Osteocyte (in vitro differentiated cells): ENCODE measurements at places on chromosomes 1 and 21. TPM values are rescaled to one million over a fixed set of nuclear protein-coding genes. Genes with fewer than 3 reads are reported as not detected.

Gene HSD11B1
- not detected in 2 replicates for total RNA-seq

- DNase-seq, result no peak
Observed at GRCh38 chr1:219000631-219001030, 173.0 kb upstream of the LYPLAL1 start.

DNA sequence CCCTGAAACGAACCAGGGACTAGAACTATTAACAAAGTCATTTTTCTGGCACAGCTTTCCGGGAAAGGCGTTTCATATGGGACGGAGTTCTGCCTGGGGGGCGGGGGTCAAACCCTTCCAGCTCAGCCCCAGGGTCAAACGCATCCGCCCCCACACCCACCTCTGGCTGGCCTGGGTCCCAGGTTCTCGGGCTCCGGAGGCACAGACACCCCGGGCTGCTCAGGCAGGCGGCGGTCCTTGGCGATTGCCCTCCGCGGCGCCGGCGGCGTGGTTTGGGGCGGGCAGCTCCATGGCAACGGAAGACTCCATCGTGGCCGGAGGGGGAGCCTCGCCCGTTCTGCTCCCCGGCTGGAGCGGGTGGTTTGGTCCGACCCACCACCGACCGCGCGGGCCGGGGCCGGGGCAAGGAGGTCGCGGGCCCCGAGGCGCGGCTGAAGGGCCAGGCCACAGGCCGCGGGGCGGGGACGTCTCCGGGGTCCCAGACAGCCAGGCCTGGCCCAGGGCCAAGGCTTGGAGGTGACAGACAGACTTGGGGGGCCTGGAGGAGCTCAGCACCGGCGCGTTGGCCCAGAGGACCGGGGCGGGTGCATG, at the start of gene CFAP74:
Gene CFAP74, minus strand, starts transcription at position 246 of the 591 bp plus-strand sequence. CDS start 12,830 bp downstream, outside the sequence.
- no peak for DNase-seq

Gene CELA3A
- not detected in 2 replicates for total RNA-seq

- DNase-seq, result no peak
Observed at GRCh38 chr1:66446261-66447001, 87.5 kb upstream of the SGIP1 start.

Gene SYT6
- not detected in 2 replicates for total RNA-seq

DNA sequence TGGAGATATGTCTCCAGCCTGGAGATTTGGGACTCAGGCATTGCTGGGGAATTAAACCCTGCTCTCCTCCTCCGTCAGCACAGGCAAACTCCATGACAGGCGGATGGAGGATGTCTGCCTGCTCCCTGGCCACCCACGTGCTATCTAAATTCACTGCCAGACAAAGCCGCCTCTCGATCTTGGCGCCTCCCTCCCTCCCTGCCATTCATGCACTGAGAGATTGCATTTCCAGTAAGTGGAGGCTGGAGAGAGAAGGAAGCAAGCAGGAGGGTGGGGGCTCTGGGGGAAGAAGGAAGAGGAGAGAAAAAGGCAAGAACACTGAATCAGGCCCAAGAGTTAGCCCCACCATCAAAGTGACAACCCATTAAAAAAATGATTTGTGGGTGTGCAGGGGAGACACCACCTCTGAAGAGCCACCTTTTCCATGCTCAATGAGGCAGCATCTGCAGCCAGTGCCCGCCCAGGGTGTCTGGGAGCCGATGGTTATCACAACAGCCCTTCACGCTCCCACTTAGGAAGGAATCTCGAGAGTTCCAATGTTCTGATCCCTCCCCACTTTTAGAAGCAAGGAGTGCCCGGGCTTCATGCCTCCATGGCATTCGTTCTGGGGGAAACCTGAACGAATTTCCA, 183.0 kb downstream of the HIVEP3 start:
- DNase-seq, result no peak

Gene MRPL9
- total RNA-seq, result 67.4 and 73.0 TPM in 2 replicates

DNA sequence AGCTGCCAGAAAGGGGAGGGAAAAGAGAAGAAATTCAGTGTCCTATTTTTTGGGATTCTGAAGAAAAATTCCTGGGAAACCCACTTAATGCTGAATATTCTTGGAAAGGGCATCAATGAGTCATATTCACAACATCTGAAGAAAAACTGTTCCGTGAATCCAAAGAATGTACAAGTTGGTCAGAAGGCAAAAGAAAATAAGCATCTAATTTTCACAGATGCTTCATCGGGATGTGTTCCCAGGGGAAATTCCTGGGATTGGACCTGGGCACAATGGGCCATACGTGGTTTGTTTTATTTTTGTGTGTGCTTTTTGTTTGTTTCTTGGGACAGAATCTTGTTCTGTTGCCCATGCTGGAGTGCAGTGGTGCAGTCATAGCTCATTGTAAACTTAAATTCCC, 112.2 kb downstream of the MAP3K21 start:
- DNase-seq, result no peak

DNA sequence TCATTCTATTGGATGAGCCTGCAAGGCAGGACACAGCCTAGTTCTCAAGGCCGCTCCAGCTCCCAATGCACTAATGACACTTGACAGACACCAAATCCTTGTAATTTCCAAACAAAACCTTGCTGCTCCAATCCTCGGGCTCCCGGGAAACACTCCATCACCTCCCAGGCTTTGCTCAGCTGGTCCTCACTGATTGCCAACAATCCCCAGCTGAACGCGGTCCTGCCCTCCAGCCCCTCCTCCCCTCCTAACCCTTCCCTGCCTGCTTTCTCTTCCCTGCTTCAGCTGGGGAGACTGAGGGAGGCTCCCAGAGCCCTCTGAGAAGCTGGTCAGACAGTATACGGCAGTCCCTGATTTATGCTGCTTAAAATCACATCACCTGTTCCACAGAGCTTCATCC, 114.4 kb upstream of the TNR start:
- no peak for DNase-seq

DNA sequence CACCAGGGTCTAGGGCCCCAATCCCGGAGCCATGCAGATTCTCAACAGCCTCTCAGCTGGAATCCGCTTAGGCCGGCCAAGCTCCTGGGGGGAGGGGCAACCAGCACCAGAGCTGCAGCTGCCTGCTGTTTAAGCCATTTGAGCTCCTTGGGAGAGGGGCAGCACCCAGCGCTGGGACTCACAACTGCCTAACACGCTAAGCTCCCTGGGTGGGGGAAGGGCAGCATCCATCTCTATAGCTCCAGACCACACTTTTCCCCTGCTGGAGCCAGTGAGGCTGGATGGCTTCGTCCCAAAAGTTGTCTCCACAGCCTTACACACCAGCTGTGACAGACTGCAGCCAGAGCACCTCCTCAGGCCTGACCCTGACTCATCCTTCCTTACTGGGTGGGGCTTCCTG, 6.9 kb upstream of the PTGFR start:
- DNase-seq, result no peak

Gene AMPD1
- not detected in 2 replicates for total RNA-seq

DNA sequence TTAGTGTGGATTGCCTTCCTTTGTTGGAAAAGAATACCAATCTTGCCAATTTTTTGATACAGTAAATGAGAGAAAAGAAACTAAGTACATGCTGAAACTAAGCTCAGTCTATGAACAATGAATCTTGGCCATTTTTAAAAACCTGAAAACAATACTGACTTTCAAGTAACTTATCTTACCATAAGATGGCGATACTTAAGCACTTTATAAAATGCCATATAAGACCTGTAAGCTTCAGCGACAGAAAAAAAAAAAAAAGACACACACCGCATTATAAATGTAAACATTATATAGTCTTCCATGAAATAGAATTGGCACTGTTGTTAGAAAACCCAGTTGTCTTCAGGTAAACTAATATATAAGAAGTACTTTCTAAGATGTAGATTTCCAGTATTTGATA, 3.0 kb downstream of the OLFM3 start:
- DNase-seq, result no peak

- DNase-seq, result no peak
Observed at GRCh38 chr1:38153778-38154470, 107.3 kb upstream of the POU3F1 start.

- DNase-seq, result no peak
Observed at GRCh38 chr1:184033711-184034167, 3.8 kb downstream of the COLGALT2 start.

GRCh38 chr1:21174230-21174629, 2.5 kb downstream of the EIF4G3 start:
- DNase-seq, result no peak

- no peak for DNase-seq
Observed at GRCh38 chr1:177984136-177984525, 14.3 kb upstream of the SEC16B start.
